ENCODE measurements at places on chromosomes 1 and 21.

DNA sequence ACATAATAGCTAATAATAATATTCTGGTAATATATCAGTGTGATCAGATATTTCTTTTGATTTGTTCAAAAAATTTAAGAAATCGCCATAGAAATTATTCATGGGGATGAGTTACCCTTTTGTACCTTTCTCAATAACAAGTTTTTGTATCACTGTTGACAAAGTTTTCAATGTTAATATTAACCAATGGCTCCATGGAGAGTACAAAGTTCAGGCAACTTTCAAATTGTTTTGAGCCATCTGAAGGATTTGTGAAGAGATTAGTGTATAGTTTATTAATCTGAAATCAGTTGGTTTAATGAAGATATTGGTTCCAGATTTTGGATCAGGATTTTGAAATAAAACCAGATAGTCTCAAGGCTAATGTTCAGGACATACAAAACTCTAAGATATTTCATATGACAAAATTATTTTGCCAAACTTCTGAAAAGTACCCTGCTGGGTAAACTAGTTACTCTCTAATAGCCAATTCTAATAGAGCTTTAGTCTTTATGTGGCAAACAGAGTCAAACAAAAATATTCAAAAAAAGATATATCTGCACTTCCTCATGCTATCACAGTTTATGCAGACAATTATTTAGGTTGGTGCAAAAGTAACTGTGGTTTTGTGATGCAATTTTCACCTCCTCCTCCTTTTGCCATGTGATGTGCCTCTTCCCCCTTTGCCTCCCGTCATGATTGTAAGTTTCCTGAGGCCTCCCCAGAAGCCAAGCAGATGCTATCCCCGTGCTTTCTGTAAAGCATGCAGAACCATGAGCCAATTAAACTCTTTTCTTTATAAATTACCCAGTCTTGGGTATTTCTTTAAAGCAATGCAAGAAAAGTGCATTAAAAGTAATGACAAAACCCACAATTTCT, 1105.0 kb downstream of the PLA2G4A start:
- no peak for DNase-seq

DNA sequence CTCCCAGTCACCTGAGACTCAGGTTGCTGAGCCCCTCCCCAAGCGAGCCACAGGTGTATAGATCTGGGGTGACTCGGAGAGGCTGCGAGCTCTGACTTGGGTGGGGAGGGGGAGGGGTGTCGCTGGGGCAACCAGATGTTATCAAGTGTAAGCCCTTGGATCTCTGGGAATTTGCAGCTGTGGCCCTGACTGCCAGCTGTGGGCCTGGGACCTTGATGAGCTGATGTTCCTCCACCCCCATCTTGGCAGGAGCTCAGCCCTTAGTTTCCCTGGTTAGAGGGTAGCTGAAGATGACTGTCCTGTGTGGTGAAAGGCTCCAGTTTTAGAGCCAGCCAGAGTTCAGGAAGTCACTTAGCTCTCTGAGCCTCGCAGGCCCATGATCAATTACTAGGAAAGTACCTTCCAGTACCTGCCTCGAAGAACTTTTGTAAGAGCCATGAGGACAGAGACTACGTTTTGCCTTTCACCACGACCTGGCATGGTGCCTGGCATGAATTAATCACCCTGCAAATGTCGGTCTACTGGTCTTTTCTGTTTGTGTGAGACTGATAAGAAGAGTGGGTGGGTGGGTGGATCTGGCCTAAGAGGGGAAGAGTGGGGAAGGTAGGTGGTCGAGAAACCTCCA, 55.8 kb downstream of the YARS1 start:
- no peak for DNase-seq

DNA sequence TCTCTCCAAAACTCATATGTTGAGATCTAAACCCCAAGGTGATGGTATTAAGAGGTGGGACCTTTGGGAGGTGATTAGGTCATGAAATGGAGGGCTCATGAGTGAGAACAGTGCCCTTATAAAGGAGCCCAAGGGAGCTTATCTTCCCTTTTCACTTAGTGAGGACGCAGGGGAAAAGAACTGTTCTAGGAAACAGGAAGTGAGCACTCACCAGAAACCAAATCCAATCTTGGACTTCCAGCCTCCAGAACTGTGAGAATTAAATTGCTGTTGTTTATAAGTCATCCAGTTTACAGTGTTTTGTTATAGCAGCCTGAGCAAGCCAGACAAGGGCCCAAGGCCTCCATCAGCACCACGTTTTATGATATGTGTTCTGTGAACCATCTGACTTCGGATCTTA, 60.3 kb upstream of the LRRC8D start:
- no peak for DNase-seq

DNA sequence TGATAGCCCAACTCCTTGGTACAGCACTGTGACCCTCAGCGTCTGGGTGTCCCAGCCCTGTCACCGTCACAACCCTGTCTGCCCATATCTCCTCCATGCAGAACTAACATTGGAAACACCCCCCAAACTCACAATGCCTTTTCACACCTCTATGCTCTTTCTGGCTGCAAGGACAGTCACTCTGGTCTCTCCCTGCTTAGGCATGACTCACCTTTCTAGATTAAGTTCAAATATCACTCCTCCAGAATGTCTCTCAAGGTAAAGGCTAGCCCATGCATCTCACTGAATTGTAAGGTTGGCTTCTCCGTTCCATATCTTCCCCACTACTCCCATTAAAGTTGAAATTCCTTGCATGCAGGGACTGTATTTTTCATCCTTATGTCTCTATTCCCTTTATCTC, 17.0 kb upstream of the CAPN8 start:
- no peak for DNase-seq

GRCh38 chr21:34091607-34092006, 18.2 kb downstream of the MRPS6 start:
- no peak for DNase-seq

DNA sequence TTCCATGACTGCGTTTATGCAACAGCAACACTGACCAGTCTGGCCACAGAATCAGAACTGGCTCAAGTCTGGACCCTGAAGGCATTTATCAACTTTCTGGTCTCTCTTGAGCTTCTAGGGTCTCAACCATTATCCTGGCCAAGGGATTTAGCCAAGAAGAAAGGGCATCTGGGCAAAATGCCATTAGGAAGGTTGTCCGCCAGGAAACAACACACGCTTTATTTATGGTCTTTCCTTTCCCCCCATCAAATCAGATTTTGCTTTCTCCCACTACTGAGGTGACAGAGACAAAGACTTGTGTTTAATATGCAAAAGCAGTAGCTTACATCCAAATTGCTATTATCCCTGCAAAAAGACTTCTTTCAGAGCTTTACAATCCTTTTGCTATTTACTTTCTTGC, 81.6 kb upstream of the PPP2R5A start:
- no peak for DNase-seq
